ENCODE measurements at places on chromosomes 4 and X. TPM values are rescaled to one million over a fixed set of nuclear protein-coding genes. Genes with fewer than 3 reads are reported as not detected.

DNA sequence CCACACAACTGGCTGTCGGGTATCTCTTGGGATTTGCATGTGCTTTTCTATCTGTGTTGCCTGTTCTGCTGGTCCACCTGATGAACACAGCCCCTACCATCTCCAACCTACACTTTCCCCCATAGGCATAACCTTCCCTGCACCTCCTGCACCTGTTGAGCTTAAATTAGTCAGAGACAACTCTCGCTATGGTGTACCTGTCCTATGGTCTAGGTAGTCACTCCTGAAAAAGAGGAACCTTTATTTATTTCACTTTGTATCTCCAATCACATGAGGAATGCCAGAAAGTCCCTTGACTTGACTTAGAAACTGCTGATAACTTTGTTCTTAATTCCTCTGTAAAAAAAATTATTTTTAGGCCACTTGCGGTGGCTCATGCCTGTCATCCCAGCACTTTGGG, 338.1 kb downstream of the DHRSX start:
- H3K4me3 ChIP-seq: no peak overlapping the region
- peaks cover 2% of the 10 kb centered on the region for H3K27me3 ChIP-seq
- no peaks in the 10 kb centered on the region for H3K36me3 ChIP-seq
- no peak overlapping the region for H3K27ac ChIP-seq
- no peak for DNase-seq
- H3K4me1 ChIP-seq: no peaks in the 10 kb centered on the region

GRCh38 chr4:76874176-76874575, 23.8 kb downstream of the SOWAHB start:
- no peaks in the 10 kb centered on the region for H3K36me3 ChIP-seq
- no peaks in the 10 kb centered on the region for H3K27me3 ChIP-seq
- H3K4me3 ChIP-seq: no peak overlapping the region
- no peak overlapping the region for H3K27ac ChIP-seq

GRCh38 chr4:8821151-8821950, 50.3 kb downstream of the HMX1 start:
- H3K4me3 ChIP-seq: no peak overlapping the region
- no peaks in the 10 kb centered on the region for H3K4me1 ChIP-seq
- DNase-seq: no peak
- H3K36me3 ChIP-seq: no peaks in the 10 kb centered on the region
- H3K27ac ChIP-seq: no peak overlapping the region

DNA sequence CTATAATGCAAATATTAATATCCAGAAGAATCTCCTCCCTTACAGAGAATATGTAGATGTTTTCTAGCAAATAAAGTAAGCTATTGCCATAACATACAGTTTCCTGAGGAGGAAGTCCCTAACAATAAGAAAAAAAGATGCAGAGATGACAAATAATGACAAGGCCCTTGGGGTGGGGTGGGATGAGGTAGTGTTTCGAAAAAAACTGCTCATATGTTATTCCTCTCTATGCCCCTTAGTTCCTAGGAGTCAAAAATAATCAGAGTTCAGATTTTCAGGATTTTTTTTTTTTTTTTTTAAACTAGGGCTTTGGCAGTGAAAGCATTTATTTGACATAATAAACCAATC, 99.0 kb downstream of the ZAR1 start:
- H3K4me3 ChIP-seq: no peak overlapping the region
- H3K27ac ChIP-seq: no peak overlapping the region
- H3K36me3 ChIP-seq: peaks cover 45% of the 10 kb centered on the region
- no peak for DNase-seq
- H3K27me3 ChIP-seq: no peaks in the 10 kb centered on the region

- no peaks in the 10 kb centered on the region for H3K4me1 ChIP-seq
- no peaks in the 10 kb centered on the region for H3K27me3 ChIP-seq
- no peak overlapping the region for H3K27ac ChIP-seq
Measured at GRCh38 chrX:100606753-100607152, 22.0 kb downstream of the TNMD start.

DNA sequence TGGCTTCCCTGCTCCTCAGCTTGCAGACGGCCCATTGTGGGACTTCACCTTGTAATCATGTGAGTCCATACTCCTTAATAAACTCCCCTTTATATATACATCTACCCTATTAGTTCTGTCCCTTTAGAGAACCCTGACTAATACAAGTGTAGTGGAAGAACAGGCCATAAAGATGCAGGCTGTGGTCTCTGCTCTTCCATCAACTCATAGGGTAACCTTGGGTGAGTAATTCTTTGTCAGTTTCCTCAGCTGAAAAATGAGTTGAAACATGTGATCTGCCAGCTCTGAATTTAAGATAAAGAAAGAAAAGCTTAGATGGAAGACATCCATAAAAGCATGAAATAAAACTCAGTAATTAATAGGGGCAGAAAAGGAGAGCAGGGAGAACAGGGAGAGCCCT, 103.6 kb downstream of the ENOX2 start:
- no peaks in the 10 kb centered on the region for H3K4me1 ChIP-seq
- no peaks in the 10 kb centered on the region for H3K27me3 ChIP-seq
- H3K36me3 ChIP-seq: no peaks in the 10 kb centered on the region
- no peak overlapping the region for H3K27ac ChIP-seq
- no peak overlapping the region for H3K4me3 ChIP-seq

DNA sequence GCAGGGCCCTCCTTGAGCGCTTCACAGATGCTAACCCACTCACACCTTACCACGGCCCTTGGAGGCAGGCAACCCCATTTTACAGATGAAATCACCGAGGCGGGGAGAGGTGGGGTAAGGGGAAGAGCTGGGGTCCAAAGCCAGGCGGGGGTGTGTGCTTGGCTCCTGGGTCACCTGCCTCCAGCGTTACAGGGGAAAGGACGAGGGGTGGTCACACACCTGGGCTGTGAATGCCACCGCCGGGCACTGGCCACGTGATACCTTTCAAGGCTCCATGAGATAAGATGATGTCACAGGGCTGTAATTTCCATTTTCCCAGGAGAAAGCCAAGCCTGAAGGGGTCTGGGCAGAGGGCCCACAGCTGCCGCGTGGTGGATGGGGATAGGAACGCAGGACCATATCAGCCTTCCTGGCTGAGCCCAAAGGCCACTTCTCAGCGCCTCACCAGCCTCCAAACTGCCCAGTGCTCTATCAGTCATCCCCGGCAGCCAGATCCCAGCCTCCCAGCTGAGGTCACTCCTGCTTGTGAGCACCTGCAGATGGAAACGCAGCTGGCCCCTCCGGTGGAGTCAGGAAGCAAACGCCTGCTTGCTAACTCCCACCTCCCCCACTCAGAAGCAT, 62.4 kb upstream of the CRMP1 start:
- no peak for DNase-seq
- H3K27me3 ChIP-seq: peaks cover 11% of the 10 kb centered on the region
- no peak overlapping the region for H3K27ac ChIP-seq

GLUD2 gene
- 0.39 TPM for total RNA-seq

P2RY8 gene
- 114 TPM for total RNA-seq

GAB3 gene
- total RNA-seq: 26.2 TPM

All from T-cell (primary cell).